ENCODE measurements at places on chromosomes 6 and 20.

- no peak for DNase-seq
Measured at GRCh38 chr20:56428881-56429280, 16.8 kb downstream of the CASS4 start.

DNA sequence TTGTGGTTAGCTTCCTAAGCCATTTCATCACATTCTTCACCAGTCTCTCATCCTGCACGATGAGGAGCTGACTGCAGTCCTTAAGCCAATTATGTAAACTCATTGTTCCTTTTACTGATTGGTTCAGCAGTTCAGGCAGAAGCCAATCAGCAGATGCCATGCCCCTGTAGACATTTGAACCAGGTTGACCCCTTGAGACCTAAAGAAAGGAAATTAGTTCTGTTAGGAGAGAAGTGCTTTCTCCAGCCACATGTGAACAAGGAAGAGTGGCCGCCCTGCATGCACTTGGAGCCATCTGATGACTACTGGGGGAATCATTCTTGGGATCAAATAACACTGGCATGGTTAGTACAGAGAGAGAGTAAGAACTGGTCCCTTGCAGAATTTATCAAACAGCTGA, 535.2 kb upstream of the ID4 start:
- no peak for DNase-seq

GRCh38 chr20:17797161-17797560, 97.4 kb downstream of the BANF2 start:
- DNase-seq = no peak

GRCh38 chr6:158900663-158901312, 81.6 kb upstream of the EZR start:
- no peak for DNase-seq

DNA sequence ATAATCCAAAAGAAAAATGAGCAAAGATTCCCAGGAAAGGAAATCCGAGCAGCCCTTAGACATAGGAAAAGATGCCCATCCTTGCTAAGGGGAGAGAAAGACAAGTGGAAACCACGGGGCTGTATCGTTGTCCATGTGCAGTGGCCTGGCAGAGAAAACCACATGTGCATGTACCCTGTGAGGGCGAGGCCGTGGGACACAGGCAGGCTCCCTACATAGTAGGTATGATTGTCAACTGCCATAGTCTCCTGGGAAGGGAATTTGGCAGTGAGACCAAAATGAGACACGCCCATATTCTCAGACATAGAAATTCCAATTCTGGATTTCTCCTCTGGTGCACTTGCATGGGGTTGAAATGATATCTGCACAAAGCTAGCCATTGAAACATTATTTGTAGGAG, 169.7 kb upstream of the SALL4 start:
- no peak for DNase-seq

- no peak for DNase-seq
Measured at GRCh38 chr20:58753267-58753921, 60.8 kb downstream of the NPEPL1 start.

DNA sequence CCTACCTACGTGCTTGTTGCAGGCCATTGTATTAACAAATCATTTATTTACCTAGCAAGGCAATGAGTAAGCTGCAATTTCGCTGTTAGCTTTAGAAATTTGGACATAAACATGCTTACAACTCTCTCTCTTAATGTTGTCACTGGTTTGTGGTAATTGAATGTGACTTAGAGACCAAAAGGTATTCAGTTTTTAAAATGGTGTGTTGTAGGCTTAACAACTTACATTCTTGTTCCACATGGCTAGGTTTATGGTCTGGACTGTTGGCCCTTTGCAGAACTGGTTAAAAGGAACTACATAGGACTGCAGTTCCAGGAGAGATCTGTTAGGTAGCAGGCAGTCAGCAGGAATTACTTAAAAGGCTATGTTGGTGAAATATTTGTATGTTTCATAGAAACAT, 10.3 kb upstream of the CTAGE9 start:
- DNase-seq = no peak

- no peak for DNase-seq
Measured at GRCh38 chr6:5566718-5567117, 305.4 kb downstream of the FARS2 start.

GRCh38 chr6:127471379-127472255, 12.4 kb upstream of the KIAA0408 start:
- DNase-seq = no peak

GRCh38 chr6:43616725-43617472, 12.2 kb downstream of the GTPBP2 start:
- DNase-seq = no peak

DNA sequence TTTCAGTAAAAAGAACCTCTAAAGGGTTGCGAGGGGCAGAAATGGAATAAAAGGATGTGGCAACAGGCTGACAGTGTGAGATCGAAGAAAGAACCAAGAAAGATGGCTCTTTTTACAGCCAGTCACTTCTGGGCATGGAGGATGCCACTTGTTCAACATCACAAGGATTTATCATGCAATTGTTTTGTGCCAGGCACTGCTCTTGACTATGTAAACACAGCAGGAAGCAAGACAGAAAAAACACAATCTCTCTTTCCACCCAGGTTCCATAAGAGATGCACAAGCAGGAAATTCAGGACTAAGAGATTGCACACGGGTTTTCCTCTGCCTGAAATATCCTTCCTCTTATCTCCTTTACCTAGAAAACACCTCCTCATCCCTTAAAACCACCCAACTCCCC, 38.0 kb downstream of the FOXA2 start:
- no peak for DNase-seq

- DNase-seq = no peak
Measured at GRCh38 chr6:92541448-92542060, 877.8 kb downstream of the EPHA7 start.

- no peak for DNase-seq
Measured at GRCh38 chr6:22550971-22551670, 18.2 kb upstream of the HDGFL1 start.
